ENCODE measurements at places on chromosomes 1 and 21. TPM values are rescaled to one million over a fixed set of nuclear protein-coding genes. Genes with fewer than 3 reads are reported as not detected.

The PPP1R12B gene
- total RNA-seq, result 21.9 TPM

The CD1D gene
- total RNA-seq, result 0.59 TPM

The DNAJC11 gene
- total RNA-seq, result 44.4 TPM

The KRTAP10-6 gene
- not detected for total RNA-seq

The OR14K1 gene
- total RNA-seq, result not detected

The KIF14 gene
- total RNA-seq, result 1.3 TPM

The ANKRD65 gene
- 0.39 TPM for total RNA-seq

The MAN1C1 gene
- 13.4 TPM for total RNA-seq

The LRRIQ3 gene
- 0.46 TPM for total RNA-seq

The RGS13 gene
- not detected for total RNA-seq

The DHCR24 gene
- total RNA-seq, result 61.4 TPM

The F13B gene
- not detected for total RNA-seq

The PROX1 gene
- total RNA-seq, result 0.07 TPM

The EXTL1 gene
- 0.20 TPM for total RNA-seq

The CYP4X1 gene
- total RNA-seq, result 1.2 TPM

The TBX15 gene
- 2.9 TPM for total RNA-seq

The TLCD4 gene
- 0.26 TPM for total RNA-seq

The KHDRBS1 gene
- 60.7 TPM for total RNA-seq

The KRTAP13-2 gene
- total RNA-seq, result not detected

The MINDY1 gene
- 10.8 TPM for total RNA-seq

The FCRL2 gene
- not detected for total RNA-seq

The GPR37L1 gene
- not detected for total RNA-seq

The EPB41 gene
- total RNA-seq, result 12.6 TPM

The PRELP gene
- total RNA-seq, result 10.8 TPM

The APOBEC4 gene
- not detected for total RNA-seq

The CFHR4 gene
- total RNA-seq, result not detected

The TESK2 gene
- 1.3 TPM for total RNA-seq

The C1orf185 gene
- not detected for total RNA-seq

The SSU72 gene
- 76.9 TPM for total RNA-seq

The BARHL2 gene
- total RNA-seq, result not detected

The CSF3R gene
- not detected for total RNA-seq

The BNIPL gene
- 0.26 TPM for total RNA-seq

The UBASH3A gene
- total RNA-seq, result not detected

The ADCY10 gene
- total RNA-seq, result under 0.01 TPM

The CFAP141 gene
- total RNA-seq, result not detected

The ARMH1 gene
- total RNA-seq, result 0.91 TPM

The BGLAP gene
- 0.50 TPM for total RNA-seq

The ADAMTS4 gene
- total RNA-seq, result 14.7 TPM

The CASZ1 gene
- 0.50 TPM for total RNA-seq

The ATP6V1G3 gene
- not detected for total RNA-seq

The HPCAL4 gene
- total RNA-seq, result not detected

The PTGFRN gene
- total RNA-seq, result 108 TPM

The CSRP1 gene
- 424 TPM for total RNA-seq

The RCAN3 gene
- 4.2 TPM for total RNA-seq

The CYYR1 gene
- total RNA-seq, result under 0.01 TPM

The LDLRAD1 gene
- not detected for total RNA-seq

Data from smooth muscle cell of the pulmonary artery (primary cell).